ENCODE measurements at places on chromosomes 13 and 19. TPM values are rescaled to one million over a fixed set of nuclear protein-coding genes. Genes with fewer than 3 reads are reported as not detected.
A peak's percentile ranks its signal among the peaks of the same experiment; 100 is the strongest.

- no peak for DNase-seq
Observed at GRCh38 chr13:41971848-41972247, 10.9 kb upstream of the VWA8 start.

DNA sequence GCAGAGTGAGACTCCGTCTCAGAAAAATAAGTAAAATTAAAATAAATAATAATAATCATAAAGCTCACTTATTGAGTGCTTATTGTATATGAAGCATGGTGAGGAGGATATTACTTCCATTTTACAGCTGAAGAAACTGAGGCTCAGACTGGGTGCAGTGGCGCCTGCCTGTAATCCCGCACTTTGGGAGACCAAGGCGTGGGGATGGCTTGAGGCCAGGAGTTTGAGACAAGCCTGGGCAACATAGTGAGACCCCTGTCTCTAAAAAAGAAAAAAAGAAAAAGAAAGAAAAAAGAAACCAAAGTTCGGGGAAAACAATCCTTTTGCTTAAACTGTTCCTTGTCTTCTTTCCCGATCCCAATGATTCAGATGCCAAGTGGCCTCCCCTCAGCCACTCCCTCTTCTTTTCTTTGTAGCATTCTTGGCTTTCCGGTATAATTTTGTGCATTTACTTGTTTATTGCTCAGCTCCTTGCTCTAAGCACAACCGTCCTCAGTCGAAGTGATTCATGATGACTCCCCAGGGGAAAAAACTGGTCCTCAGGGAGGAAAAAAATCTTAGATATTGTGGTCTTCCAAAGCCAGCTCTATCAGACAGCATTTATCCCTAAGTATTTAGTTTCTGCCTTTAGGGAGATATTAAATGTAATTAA, 965 bp upstream of the EIF3G start:
- DNase-seq = no peak

- DNase-seq = no peak
Observed at GRCh38 chr13:89372193-89372592, 1701.0 kb downstream of the SLITRK5 start.

GRCh38 chr19:34428549-34429285, 536 bp downstream of the UBA2 start:
- no peak for DNase-seq

- DNase-seq = no peak
Observed at GRCh38 chr13:106517109-106517847, 18.2 kb downstream of the EFNB2 start.

- peak; percentile 58 for DNase-seq
Observed at GRCh38 chr19:57709616-57710015, 612 bp upstream of the ZNF154 start.

- DNase-seq = no peak
Observed at GRCh38 chr13:32863596-32863995, 152.6 kb upstream of the KL start.

DNA sequence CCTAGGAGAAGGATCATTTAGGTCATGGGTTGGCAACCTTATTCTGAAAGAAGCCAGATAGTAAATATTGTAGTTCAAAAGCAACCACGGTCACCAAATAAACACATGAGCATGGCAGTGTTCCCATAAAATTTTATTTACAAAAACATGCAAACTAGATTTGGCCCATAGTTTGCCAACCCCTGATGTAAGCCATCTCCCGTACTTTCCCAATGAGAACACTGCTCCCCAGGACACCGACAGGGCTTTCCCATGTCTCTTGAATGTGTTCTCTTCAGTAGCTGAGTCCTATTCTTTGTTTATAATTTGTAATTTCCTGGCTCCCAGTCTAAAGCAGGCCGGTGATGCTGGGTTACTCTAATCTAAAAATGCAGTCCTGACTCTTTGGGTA, 239.6 kb downstream of the LHFPL6 start:
- DNase-seq = no peak

DNA sequence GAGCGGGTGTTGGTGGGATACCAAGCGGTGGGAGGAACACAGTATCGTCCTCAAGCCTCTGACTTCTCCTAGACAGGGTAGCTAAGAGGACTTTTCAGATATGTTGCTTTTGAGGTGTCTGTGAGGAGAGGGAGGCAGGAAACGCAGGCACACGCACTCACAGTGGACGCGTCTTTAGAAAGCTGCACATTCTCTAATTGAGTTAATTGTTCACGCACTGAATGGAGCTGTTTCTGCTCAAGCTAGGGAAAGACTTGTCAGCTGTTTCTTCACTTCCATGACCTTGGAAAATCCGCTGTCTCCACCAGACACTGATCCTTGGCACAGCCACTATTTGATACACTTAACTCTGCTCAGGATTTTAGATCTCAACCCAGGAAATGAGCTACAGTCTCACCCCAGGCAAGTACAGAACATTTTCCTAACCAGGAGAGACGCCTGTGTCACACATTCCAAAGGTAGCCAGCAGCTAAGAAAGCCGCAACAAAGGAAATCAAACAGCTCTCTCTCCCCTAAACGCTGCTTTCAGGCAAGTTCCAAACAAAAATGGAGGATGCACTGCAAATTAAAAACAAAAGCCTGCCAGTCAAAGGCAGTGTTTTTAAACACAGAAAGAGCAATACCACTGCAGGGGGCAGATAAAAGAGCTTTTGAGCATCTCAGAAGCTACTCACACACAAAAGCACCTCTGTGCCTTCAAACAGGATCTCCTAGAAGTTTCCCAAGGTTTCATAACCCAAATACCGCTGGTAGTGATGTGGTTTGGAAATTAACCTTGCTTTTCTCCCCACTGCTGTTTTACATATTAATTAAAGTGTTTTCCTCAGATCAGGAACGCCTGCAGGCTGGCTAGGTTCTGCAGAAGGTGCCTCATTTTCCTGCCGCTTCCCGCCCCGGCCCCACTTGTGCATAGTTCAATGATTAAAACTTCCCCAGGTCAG, 57.3 kb downstream of the IRS2 start:
- peak; percentile 51 for DNase-seq

GRCh38 chr19:51903192-51903591, 1.6 kb downstream of the ZNF649 start:
- no peak for DNase-seq

DNA sequence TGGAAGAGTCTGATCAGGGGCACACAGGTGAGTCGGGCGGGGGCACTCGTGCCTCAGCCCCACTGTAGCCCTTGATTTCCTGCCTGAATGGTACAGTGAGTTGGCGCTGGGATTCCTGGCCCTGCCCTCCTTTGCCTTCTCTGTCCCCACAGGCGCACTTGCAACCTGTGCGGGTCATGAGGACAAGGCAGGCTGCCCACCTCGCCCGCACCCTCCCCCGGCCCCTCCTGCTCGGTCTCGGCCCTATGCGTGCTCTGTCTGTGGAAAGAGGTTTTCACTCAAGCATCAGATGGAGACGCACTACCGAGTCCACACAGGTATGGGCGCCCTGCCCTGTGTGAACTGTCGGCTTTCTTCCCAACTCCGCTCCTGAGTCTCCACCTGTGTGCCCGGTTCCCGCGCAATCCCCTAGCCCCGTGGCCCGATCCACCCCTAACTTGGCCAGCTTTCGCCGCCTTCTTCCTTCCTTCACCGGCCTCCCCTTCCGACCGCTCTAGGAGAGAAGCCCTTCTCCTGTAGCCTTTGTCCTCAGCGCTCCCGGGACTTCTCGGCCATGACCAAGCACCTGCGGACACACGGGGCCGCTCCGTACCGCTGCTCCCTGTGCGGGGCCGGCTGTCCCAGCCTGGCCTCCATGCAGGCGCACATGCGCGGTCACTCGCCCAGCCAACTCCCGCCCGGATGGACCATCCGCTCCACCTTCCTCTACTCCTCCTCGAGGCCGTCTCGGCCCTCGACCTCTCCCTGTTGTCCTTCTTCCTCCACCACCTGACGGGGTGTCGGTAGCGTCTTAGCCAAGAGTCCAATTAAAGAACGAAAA, 1.6 kb upstream of the KMT2B start:
- DNase-seq = no peak

GRCh38 chr13:45238945-45239795, 38.3 kb upstream of the KCTD4 start:
- DNase-seq = no peak

GRCh38 chr13:31209172-31209840, 9.5 kb downstream of the B3GLCT start:
- peak; percentile 73 for DNase-seq

DNA sequence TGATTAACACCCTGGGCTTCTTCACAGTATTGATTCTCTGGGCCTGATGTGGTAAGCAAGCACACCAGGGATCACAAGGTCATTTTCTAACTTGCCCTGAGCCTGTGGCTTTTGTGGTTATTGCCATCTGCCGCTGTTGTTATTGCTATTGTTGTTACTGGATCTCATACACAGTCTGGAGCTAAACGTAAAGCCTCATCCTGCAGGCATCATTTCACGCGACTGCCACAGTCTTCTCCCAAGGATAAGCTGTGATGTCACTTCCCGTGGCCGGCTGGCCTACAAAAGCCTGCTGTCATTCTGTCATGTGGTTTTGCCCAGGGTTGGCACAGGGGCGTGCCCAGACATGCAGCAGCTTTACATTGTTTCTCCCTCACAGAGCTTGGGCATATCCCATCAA, 154.0 kb upstream of the GPR12 start:
- DNase-seq = peak; percentile 23

DNA sequence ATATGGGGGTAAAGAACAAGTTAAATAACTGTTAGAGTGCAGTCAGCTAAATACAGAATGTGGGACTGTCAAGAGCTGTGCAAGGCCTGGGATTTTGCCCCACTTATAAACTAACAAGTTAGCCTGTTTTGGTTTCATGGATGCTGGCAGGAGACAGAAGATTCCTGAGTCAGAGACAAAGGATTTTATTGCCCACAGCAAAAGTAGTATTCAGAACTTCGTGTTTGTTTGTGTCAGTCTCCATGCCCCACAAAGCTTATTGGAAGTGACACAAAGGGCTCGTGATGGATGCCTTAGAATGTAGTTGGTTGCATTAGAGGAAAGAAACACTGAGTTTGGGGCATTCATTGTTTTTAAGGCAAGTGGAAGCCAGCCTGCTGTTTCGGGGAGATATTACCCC, 22.2 kb upstream of the SPRYD7 start:
- DNase-seq = no peak

The ZNF221 gene
- 9.7 TPM for total RNA-seq

The CACTIN gene
- 33.5 TPM for total RNA-seq

The SBNO2 gene
- total RNA-seq = 46.0 TPM

The FSD1 gene
- 34.2 TPM for total RNA-seq
